ENCODE measurements at places on chromosomes 12 and 14. TPM values are rescaled to one million over a fixed set of nuclear protein-coding genes. Genes with fewer than 3 reads are reported as not detected.

Gene ASCL1
- not detected for total RNA-seq

Gene LRRC43
- total RNA-seq, result 2.5 TPM

DNA sequence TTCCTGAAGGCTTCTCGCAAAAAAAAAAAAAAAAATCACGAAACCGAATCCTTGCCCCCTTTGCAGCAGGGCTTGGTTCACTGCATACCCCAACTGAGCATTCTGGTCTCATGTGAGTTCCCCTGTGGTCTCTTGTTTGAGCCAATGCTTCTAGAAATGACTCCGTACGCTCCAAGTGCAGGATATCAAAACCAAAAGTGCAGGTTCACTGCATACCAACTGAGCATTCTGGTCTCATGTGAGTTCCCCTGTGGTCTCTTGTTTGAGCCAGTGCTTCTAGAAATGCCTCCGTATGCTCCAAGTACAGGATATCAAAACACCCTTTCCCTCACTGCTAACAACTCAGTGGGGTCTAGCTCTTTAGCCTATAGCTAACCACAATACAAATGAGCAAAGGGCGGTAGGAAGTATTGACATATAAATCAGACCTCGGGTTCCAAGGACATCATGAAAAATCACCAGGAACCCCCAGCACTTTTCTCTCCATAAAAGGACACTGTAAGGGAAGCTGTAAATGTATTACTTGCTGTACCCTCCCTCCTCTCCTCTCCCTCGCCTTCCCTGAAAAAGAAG lies 206.3 kb upstream of the NOS1 start:
- no peak for DNase-seq

GRCh38 chr14:69300601-69301221 lies 40.8 kb downstream of the GALNT16 start:
- no peak for DNase-seq

Gene TROAP
- total RNA-seq, result 45.4 TPM

- peak; percentile 63 for DNase-seq
Measured at GRCh38 chr12:67367843-67368242, 98.7 kb downstream of the CAND1 start.

GRCh38 chr14:53567236-53567780 lies 389.3 kb downstream of the BMP4 start:
- DNase-seq, result no peak

Gene TAC3
- not detected for total RNA-seq

Gene ZC3H14
- 65.3 TPM for total RNA-seq

GRCh38 chr14:46818147-46818546 lies 166.6 kb upstream of the RPL10L start:
- DNase-seq, result no peak

Gene BDKRB1
- 0.40 TPM for total RNA-seq

- no peak for DNase-seq
Measured at GRCh38 chr12:40378691-40379090, 153.9 kb downstream of the LRRK2 start.

GRCh38 chr14:59454139-59454538 lies 11.0 kb downstream of the GPR135 start:
- peak; percentile 51 for DNase-seq

DNA sequence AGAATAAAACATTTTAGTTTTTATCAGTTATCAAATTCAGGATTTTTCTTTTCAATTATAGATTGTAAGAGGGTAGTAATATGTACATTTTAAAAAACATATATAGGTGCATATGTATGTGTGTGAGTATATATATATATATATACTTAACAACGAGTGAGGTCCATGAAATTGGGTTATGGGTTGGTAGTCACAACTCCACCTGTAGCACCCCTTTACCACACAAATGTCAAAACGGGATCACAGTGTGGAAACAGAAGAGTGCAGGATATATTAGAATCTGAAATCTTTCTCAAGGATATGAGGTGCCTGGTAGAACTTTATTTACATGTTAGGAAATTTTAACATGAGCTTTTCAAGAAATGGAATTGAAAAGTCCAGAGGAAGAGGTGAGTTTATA lies 31.3 kb downstream of the MIA2 start:
- DNase-seq, result no peak

GRCh38 chr12:6231359-6232268 lies 31.4 kb downstream of the CD9 start:
- DNase-seq, result no peak

Data from epithelial cell of proximal tubule (primary cell).